ENCODE measurements at places on chromosomes 6 and 20.
A peak's percentile ranks its signal among the peaks of the same experiment; 100 is the strongest.

DNA sequence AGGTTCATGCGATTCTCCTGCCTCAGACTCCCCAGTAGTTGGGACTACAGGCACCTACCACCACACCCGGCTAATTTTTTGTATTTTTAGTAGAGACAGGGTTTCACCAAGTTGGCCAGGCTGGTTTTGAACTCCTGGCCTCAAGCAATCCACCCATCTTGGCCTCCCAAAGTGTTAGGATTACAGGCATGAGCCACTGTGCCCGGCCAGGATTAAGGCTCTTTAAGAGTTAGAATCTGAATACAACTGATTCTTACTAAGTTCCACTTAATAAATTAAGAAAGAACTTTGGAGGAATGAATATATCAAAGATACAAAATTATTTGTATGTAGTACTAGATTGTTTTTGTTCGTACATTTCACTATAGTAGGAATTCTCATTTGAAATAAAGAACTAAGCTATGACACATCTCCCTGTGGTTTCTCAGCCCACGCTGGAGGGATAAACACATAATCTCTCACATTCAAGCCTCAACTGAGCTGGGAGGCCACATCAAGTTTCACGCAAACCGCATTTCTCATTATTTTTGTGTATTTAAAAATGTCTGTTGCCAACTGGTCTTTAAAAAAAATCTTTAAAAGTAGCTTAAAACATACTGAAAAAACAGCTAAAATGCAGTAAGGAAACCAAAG, 34.2 kb downstream of the DTNBP1 start:
- no peak for DNase-seq

DNA sequence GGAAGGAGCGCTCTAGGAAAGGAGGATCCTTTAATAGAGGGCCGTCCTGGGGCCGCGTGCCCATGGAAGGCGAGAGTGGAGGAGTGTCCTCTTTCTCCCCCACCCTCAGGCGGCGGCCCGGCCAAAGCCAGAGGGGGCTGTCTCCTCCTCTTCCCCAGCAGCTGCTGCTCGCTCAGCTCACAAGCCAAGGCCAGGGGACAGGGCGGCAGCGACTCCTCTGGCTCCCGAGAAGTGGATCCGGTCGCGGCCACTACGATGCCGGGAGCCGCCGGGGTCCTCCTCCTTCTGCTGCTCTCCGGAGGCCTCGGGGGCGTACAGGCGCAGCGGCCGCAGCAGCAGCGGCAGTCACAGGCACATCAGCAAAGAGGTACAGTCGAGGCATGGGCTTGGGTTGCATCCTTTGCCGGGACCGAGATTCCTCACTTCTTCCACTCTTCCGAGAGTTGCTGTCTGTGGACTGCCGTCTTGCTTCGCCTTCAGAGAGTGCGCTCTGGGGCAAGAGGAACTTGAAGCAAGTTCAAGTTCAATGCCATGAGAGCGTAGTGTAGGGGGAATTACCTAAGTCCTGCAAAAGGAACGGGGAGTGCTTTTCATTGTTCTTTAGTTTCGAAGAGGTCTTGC, at the start of gene LAMA2:
Gene LAMA2 (plus strand): TSS at position 148 of the 621 bp plus-strand sequence. CDS start 108 bp downstream, at position 256.
- no peak for DNase-seq

DNA sequence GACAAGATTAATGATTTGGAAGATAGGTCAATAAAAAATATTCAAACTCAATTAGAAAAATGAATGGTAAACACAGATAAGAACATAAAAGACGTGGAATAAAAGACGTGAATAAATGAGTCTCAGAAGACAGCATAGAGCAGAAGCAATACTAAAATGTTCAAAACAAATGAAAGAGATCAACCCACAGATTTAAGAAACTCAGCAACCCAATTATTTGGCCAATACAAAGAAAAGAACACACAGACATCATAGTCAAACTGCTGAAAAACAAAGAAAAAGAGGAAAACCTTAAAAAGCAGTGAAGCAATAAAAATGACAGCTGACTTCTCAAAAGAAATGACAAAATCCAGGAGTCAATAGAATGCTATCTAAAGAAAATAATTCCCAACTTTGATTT, 14.9 kb downstream of the TTI1 start:
- no peak for DNase-seq

GRCh38 chr20:59403261-59403961, 103.0 kb downstream of the EDN3 start:
- peak; percentile 63 for DNase-seq

GRCh38 chr6:119348748-119349360, 707 bp downstream of the MAN1A1 start:
- no peak for DNase-seq

GRCh38 chr20:44615169-44615791, 32.9 kb downstream of the PKIG start:
- no peak for DNase-seq

DNA sequence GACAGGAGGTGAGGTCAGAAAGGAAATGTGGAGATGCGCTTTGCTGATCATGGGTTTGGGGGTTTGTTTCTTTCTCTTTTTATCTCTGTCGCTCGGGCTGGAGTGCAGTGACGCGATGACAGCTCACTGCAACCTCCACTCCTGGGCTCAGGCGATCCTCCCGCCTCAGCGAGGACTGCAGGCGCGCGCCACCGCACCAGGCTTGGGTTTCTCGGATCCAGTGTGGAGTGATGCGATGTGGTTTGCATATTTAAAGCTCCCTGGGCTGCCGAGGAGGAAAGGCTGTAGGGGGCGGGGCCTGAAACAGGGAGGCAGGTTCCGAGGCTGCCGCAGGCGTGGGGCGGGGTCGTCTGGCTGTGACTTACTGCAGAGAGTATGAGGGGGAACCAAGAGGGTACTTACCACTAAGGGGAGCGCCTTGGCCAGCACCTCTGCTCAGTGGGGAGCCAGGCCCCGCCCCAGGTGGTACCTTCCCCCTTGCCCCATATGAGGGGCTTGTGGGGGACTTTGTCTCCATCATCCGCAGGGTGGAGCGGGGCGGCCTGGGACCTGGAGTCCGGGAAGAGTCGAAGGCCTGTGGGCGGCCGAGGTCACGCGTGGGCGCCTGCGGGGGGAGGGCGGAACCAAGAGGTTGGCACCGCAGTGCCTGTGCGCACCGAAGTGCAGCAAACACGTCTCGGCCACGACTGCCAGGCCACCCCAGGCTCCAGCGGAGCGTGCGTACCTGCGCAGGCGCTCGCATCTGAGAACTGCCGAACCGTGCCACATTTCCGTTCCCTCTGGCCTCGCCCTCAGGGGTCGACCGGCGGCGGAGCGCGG, 12.7 kb upstream of the BAK1 start:
- peak; percentile 44 for DNase-seq

GRCh38 chr20:25402583-25402982, 4.9 kb upstream of the GINS1 start:
- no peak for DNase-seq

GRCh38 chr6:168789699-168790098, 348.7 kb downstream of the SMOC2 start:
- DNase-seq = no peak

DNA sequence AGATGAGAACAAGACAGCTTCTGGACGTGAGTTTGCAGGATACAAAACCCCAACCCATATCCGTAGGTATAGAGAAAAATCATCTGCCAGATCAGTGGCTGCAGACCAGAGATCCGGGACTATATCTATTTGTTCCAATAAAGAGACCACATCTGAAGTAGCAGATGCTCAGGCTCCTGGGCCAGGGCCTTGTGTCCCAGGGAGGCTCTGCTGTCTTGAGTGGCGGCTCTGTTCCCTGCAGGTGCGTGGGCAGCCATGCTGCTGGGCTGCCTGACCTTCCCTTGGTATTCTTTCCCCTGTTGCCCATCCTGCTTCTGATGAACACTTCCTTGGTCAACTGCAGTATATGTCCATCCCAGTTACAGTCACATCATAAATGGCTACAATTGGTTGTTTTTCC, 34.9 kb downstream of the ERMARD start:
- no peak for DNase-seq

- DNase-seq = no peak
Measured at GRCh38 chr6:56482525-56482924, 160.2 kb downstream of the DST start.

GRCh38 chr20:59598625-59599310, 5.6 kb upstream of the PHACTR3 start:
- no peak for DNase-seq

DNA sequence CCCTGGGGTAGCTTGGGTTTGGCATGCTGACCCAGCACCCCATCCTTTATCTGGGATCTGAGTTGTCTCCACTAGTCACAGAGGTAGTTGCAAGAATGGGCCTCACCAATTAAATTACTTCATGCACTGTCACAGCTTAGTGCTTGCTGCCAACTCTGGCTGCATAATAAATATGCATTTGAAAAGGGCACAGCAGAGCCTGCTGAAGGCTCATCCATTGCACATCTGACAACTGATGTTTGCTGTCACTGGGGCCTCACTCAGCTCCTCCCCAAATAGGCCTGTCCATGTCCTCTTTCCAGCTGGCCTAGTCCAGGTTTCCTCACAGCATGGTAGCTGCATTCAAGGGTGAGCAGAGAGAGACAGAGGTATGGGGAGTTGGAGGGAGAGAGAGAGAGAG, 13.3 kb upstream of the NXT1 start:
- no peak for DNase-seq

DNA sequence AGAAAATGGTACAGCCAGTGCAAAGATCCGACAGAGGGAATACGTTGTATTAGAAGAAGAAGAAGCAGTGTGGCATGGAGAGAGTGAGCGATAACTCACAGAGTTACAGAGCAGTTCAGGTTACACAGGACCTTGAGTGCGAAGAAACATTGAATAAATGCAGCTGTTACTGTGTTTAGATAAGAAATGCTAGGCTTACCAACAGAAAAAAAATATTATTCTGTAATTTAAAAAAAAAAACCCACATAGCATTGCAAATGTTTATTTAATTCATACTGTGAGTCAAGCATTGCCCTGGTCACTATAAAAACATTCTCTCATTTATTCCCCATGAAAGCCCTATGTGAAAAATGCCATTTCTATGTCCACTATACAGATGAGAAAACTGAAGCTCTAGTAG, 373.4 kb upstream of the EPHA7 start:
- no peak for DNase-seq

- DNase-seq = no peak
Measured at GRCh38 chr20:46670228-46670584, 18.9 kb upstream of the SLC13A3 start.

GRCh38 chr20:36932476-36933426, 18.8 kb downstream of the SAMHD1 start:
- DNase-seq = no peak

DNA sequence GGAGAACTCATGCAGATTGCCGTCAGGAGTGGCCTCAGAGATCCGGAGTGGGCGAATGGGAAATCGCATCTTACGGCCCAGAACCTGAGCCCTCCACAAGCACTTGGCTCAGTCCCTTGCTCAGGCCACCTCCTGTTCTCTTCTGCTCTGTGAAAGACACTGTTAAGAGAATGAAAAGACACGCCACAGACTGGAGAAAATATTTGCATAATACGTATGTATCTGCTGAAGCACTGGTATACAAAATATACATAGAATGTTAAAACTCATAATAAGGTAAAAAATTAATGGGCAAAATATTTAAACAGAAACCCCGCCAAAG, 838 bp upstream of the POM121L2 start:
- DNase-seq = no peak

GRCh38 chr6:18985061-18985460, 597.9 kb downstream of the RNF144B start:
- DNase-seq = no peak

DNA sequence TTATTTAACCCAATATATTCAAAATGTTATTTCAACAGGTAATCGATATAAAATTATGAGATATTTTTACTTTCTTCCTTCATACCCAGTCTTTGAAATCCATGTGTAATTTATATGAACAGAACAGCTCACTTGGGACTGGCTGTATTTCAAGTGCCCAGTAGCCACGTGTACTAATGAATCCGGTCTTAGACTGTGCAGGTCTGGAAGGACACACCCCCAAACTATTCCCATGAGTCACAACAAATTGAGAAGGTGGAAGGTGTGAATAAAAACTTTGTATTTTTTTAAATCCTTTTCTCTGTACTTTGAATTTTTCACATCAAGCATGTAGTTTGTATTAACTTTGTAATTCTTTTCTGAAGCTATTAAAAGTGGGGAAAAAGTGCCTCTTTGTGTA, 2.8 kb downstream of the UNC5CL start:
- DNase-seq = no peak
